ENCODE measurements at places on chromosomes 16 and 17.

DNA sequence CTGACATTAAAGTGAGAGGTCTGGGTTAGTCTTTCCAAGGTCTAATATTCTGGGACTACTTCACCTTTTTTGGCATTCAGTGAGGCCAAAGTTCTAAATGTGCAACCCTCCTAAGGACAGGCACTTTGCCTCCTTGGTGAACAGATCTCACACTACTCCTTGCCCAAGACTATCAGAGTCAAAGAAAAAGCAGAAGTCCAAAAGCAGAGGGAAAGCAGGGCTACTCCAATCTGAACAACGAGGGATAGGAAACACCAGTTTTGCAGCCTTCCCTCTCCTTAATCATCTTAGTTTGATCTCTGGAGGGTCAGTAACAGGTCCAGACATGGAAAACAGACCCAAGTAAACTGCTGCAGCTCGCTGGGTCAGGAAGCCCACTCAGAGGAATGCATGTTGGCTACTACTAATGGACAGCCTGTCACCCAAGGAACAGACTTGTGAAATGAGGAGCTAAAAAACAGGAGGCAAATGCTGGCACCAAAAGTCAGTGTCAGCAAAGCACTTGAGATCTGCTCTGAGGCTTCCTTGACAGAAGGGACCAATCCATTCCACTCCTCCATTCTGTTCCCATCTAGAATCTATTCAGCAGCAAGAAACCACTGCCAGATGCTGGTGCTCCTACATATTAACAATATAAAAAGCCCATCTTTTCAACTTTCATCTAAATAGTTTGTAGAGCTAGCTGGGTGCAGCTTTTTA lies 29.9 kb downstream of the DCUN1D3 start:
- H3K27me3 ChIP-seq = no peaks in the 10 kb centered on the region
- no peak overlapping the region for H3K4me3 ChIP-seq
- H3K4me1 ChIP-seq = peaks cover 35% of the 10 kb centered on the region
- H3K27ac ChIP-seq = no peak overlapping the region
- no peak for DNase-seq

- H3K4me3 ChIP-seq = no peak overlapping the region
- H3K27ac ChIP-seq = no peak overlapping the region
- peaks cover 16% of the 10 kb centered on the region for H3K27me3 ChIP-seq
- DNase-seq = no peak
- no peaks in the 10 kb centered on the region for H3K4me1 ChIP-seq
- H3K36me3 ChIP-seq = no peaks in the 10 kb centered on the region
Observed at GRCh38 chr16:56108724-56109123, 82.6 kb upstream of the GNAO1 start.

- H3K4me3 ChIP-seq = no peak overlapping the region
- H3K36me3 ChIP-seq = peaks cover 6% of the 10 kb centered on the region
- peaks cover 36% of the 10 kb centered on the region for H3K27me3 ChIP-seq
- DNase-seq = no peak
- peaks cover 3% of the 10 kb centered on the region for H3K4me1 ChIP-seq
- no peak overlapping the region for H3K27ac ChIP-seq
Observed at GRCh38 chr17:21375162-21375560, 996 bp upstream of the KCNJ12 start.

DNA sequence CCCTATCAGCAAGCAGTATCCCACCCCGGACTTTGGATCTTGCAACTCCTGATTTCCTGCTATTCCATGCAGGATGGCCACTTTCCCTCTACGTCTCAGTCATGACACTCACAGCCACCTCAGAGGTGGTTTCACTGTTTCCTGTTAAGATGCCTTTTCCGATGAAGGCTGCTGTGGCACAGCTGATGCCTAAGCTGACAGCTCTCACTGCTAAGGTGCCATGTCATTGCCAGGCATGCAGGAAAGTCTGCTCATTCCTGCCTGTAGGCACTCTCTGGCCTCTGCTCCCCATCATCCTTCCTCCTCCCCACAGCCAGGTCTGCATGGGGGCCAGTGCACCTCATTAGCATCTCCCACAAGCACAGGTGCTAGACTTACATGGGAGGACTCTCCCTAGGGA lies 173.0 kb downstream of the CBLN1 start:
- H3K4me1 ChIP-seq = no peaks in the 10 kb centered on the region
- H3K4me3 ChIP-seq = no peak overlapping the region
- no peaks in the 10 kb centered on the region for H3K36me3 ChIP-seq
- no peak overlapping the region for H3K27ac ChIP-seq
- no peak for DNase-seq

DNA sequence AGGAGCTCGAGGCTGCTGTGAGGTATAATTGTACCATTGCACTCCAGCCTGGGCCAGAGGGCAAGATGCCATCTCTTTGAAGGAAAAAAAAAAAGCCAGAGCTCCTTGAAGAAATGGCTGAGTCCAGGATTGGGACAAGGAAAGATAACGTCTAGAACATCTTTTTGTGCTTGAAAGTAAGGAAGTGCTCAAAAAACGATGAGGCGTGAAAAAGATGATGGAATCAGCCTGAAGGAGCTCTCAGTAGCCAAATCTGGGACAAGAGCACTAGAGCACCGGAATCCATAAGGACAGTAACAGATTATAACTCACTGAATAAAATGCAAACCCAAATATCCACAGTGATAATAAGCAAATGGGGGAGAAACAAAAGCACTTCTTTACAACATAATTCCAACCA lies 22.1 kb downstream of the EFTUD2 start:
- no peak overlapping the region for H3K27ac ChIP-seq
- H3K27me3 ChIP-seq = no peaks in the 10 kb centered on the region
- DNase-seq = no peak
- H3K4me3 ChIP-seq = no peak overlapping the region
- peaks cover 8% of the 10 kb centered on the region for H3K36me3 ChIP-seq

GRCh38 chr16:89268987-89269735 lies 51.7 kb downstream of the ZNF778 start:
- DNase-seq = no peak
- no peak overlapping the region for H3K4me3 ChIP-seq
- no peaks in the 10 kb centered on the region for H3K4me1 ChIP-seq
- H3K27ac ChIP-seq = no peak overlapping the region
- no peaks in the 10 kb centered on the region for H3K27me3 ChIP-seq

- no peak overlapping the region for H3K27ac ChIP-seq
- peaks cover 40% of the 10 kb centered on the region for H3K27me3 ChIP-seq
- DNase-seq = no peak
- no peaks in the 10 kb centered on the region for H3K4me1 ChIP-seq
- H3K4me3 ChIP-seq = no peak overlapping the region
Observed at GRCh38 chr16:55035956-55036355, 105.3 kb downstream of the IRX5 start.

DNA sequence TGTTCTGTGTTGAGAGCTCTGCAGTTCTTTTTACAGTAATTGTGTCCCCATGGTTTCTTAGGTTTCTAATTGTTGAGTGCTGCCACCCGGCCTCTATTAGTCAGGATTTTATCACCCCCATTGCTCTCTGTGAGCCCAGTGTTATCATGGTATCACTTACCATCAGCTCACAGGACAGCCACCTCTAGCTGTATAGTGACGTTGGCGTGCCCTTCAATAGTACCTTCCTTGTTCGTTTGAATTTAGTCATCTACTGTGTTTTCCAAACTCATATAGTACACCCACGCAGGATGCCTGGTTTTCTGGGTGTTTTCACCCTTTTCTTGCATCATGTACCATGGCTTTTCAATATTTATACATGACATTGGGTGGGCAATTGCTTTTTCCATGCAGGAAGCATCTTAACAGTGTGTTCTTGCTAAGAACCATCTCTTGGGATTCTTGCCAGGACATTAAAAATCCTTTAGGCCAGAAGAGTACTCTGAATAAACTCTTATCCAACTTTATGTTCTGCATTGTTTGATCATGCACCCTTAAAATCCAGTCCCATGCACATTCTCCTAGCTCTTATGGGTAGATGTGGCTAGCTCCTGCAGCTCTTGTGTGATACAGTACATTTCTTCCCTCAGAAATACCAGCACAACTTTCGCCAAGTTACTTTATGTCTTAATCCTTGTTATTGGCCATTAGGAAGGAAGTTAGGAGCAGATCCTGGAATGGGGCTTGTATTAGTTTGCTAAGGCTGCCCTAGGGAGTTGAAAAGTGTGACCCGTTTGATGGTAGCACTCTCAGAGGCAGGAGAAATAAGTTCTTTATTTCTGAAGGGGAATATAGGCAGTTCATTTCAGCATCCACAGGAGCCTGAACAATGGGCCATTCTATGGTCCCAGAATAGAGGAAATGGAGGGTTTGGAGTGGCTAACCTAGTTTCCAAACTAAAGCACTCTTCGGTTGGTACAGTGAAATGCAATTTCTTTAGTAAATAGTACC lies 11.3 kb upstream of the ABCA10 start:
- H3K27ac ChIP-seq = no peak overlapping the region
- no peaks in the 10 kb centered on the region for H3K27me3 ChIP-seq
- H3K36me3 ChIP-seq = peaks cover 9% of the 10 kb centered on the region
- H3K4me3 ChIP-seq = no peak overlapping the region
- no peak for DNase-seq

DNA sequence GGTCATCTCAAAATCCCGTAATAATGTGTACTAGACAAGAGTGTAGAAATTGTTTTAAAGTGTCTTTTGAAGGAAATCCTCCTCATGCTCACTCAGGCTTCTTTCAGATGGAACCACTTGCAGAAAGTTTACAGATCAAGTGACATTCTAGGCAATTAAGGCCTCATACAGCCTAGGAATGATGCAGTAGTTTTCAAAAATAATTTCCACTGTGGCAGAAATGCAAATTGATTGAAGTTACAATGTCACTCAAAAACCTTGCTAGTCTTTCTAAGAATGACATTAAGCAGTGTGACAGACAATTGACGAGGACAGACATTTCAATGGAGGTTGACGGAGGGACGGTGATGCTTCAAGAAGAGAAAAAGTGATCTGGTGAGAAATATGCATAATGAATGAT lies 53.5 kb upstream of the CDH8 start:
- H3K36me3 ChIP-seq = no peaks in the 10 kb centered on the region
- no peaks in the 10 kb centered on the region for H3K4me1 ChIP-seq
- H3K27me3 ChIP-seq = no peaks in the 10 kb centered on the region
- no peak for DNase-seq

- H3K4me1 ChIP-seq = peaks cover 13% of the 10 kb centered on the region
- H3K4me3 ChIP-seq = no peak overlapping the region
- H3K27ac ChIP-seq = peak overlapping the region; percentile 82
- DNase-seq = no peak
Observed at GRCh38 chr16:74623214-74623838, 16.4 kb upstream of the GLG1 start.

GRCh38 chr16:15954814-15955151 lies 5.4 kb downstream of the ABCC1 start:
- H3K36me3 ChIP-seq = peaks cover 4% of the 10 kb centered on the region
- H3K4me3 ChIP-seq = no peak overlapping the region
- H3K27ac ChIP-seq = peak overlapping the region; percentile 95
- no peaks in the 10 kb centered on the region for H3K27me3 ChIP-seq
- DNase-seq = no peak

GRCh38 chr17:15249487-15249886 lies 15.6 kb downstream of the PMP22 start:
- peaks cover 8% of the 10 kb centered on the region for H3K27me3 ChIP-seq
- no peak overlapping the region for H3K4me3 ChIP-seq
- DNase-seq = no peak
- no peak overlapping the region for H3K27ac ChIP-seq

DNA sequence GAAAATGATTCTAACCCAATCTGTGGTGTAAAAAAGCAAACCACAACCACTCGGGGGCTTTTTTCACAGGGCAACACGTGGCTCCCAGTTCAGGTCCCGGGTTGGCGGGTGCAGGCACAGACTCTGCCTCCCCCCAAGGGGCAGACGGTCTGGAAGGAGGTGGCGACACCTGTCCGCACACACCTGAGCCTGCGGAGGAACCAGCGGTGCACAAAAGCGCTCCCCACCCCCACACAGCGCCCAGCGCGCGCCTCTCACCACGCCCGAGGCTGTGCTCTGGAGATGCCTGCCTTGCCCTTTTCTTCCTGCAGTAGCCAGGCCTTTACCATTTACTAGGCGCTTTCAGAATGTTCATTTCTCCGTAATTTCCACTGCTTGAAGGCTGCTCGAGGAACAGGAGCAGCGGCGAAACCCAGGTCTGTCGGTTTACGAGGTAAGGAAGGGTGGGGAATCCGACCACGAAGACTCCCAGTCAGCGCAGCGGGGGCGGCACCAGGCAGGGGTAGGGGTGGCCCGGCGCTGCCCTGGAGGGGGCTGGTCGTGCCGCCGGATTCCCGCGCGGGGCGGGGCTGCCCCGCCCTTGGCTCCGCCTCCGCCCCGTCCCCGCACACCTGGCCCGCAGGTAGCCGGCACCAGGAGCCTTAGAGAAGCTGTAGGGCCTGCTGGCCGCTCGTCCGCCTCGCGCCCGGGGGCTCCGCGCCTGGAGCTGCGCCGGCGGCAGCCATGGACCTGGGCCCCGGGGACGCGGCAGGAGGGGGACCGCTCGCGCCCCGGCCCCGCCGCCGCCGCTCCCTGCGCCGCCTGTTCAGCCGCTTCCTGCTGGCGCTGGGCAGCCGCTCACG lies at the start of gene USP43:
Gene USP43 (plus strand): TSS at position 608 of the 842 bp plus-strand sequence. CDS start 116 bp downstream, at position 724.
- H3K36me3 ChIP-seq = peaks cover 4% of the 10 kb centered on the region
- DNase-seq = no peak
- H3K4me3 ChIP-seq = peak within 1 kb of the TSS; percentile 86
- no peak within 1 kb of the TSS for H3K27ac ChIP-seq

DNA sequence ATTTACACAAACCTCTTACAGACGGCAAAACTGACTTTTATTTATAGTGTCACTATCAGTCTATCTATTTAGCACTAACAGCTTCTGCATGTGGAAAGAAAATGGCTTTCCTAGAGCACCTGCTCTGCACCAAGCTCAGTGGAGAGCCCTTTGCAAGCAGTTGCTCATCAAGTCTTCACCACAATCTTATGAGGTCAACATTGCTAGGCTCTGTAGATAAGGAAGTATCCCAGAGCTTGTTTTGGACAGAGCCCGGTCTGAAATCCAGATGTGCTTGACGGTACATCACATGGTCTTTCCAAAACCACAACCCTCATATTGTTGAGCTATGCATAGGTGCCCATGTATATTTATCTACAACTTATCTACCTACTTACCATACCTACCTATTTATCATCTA lies 572.7 kb upstream of the CDH5 start:
- H3K4me1 ChIP-seq = no peaks in the 10 kb centered on the region
- no peak overlapping the region for H3K27ac ChIP-seq
- H3K4me3 ChIP-seq = no peak overlapping the region
- H3K27me3 ChIP-seq = no peaks in the 10 kb centered on the region

DNA sequence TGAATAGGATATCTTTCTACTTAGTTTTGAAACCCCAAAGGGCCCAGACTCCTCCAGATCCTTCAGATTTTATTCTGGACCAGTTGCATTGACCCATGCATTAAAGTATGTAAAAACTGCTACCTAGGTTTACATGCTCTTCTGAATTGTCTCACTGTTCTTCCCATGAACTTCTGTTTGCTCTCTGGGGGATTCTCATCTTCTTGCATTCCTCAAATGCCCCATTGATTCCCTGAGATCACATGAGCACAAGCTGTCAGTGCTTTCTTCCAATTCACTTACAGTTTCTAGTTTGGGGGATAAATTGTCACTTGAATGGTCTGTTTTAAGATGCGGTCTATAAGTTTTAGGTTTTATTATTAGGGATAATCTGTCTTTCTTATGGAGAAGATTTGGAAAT lies 188.9 kb upstream of the KIF2B start:
- H3K27ac ChIP-seq = no peak overlapping the region
- H3K4me3 ChIP-seq = no peak overlapping the region
- no peaks in the 10 kb centered on the region for H3K36me3 ChIP-seq
- no peaks in the 10 kb centered on the region for H3K4me1 ChIP-seq
- no peaks in the 10 kb centered on the region for H3K27me3 ChIP-seq

Measured in T-helper 17 cell (primary cell).